ENCODE measurements at places on chromosomes 2 and 18.

GRCh38 chr2:44964752-44965236 is 23.3 kb downstream of the SIX3 start:
- DNase-seq, result no peak

DNA sequence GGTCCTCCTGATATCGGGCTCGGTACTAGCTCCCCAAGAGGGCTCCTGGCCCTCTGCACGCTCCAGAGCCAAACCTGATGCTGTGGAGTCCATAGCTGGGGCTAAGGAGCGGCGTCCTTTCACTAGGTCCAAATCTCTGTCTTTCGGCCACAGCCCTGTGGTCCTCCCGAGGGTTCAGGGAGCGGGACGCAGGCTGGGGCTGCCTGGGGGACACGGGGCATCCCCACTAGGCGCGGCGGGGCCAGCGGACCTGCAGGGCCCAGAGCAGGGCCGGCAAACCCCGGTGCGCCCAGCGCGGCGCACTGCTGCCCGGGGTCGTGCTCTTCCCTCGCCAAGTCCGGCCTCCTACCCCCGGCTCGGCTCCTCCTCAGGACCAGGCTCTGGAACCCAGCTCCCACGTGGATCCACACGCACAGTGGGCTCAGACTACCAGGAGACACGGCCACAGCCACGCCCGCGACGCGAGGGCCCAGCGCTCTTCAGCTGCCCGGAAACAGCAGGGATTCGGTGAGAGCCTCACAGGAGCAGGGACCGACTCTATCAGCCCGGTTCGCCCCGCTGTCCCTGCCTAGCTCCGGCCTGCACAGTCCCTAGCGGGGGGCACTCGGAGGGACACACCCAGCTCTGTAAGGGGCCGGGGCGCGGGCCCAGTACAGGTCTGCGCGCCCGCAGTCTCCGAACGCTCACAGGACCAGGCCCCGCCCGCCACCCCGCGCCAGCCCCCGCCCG is 593 bp downstream of the ZNF514 start:
- no peak for DNase-seq

DNA sequence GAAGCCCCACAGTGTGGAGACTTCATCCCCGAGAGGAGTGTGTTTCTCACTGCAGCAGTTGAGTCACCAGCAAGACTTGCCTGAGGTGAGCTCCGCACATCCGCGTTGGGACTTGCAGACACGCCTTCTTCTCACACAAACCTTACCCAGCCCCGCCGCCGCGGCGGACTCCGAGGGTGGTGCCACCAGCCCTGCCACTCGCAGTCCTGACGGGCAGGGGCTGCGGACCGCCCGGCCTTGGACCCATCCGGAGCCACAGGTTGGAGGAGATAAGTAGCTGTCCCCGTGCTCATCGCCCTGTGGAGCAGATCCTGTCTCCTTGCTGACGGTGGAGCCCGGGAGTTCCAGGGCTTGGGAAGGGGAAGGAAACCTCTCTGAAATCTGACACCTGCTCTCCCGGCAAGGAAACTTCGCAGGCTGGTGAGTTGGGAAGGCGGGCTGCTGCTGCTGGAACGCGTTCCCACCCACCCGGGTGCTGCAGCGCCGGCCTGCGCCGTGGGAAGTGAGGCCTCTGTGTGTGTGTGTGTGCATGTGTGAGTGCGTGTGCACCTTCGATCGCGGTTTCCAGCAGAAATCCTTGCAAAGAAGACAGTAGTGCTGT is at the start of gene RAB27B:
Gene RAB27B (plus strand): TSS at position 197 of the 601 bp plus-strand sequence. CDS start 49,109 bp downstream, outside the sequence.
- DNase-seq, result peak; percentile 64

DNA sequence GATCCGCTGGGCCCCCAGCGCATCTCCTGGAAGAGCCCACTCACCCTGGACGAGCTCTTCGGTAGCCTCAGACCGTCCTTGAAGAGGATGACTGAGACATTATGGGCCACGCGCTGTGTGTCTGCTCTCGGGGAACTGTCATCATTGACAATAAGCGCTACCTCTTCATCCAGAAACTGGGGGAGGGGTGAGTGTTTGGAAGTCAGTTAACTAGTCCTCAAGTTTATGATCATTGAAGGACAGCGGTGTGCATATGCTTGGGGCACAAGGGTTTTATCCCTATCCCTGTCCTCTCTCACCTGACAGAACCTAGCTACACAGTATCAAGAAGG is 586 bp downstream of the STK16 start:
- no peak for DNase-seq

DNA sequence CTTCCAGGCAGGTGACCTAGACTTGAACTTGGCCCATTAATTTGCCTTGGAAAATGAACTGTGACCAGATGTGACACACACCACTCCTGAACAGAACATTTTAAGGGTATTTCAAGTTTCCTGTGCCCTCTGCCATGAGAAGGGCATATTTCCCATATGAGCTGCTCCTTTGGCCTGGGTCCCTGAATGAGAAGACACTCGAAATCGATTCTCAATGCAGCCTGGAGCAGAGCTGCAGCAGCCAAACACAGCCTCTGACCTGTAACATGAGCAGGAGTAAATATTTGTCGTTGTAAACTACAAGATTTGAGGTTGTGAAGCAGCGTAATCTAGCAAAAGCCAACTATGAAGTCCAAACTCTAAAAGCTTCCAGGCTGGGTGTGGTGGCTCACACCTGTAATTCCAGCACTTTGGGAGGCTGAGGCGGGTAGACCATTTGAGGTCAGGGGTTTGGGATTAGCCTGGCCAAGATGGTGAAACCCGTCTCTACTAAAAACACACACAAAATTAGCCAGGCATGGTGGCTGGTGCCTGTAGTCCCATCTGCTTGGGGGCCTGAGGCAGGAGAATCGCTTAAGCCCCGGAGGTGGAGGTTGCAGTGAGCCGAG is 30.1 kb upstream of the SOS1 start:
- no peak for DNase-seq

DNA sequence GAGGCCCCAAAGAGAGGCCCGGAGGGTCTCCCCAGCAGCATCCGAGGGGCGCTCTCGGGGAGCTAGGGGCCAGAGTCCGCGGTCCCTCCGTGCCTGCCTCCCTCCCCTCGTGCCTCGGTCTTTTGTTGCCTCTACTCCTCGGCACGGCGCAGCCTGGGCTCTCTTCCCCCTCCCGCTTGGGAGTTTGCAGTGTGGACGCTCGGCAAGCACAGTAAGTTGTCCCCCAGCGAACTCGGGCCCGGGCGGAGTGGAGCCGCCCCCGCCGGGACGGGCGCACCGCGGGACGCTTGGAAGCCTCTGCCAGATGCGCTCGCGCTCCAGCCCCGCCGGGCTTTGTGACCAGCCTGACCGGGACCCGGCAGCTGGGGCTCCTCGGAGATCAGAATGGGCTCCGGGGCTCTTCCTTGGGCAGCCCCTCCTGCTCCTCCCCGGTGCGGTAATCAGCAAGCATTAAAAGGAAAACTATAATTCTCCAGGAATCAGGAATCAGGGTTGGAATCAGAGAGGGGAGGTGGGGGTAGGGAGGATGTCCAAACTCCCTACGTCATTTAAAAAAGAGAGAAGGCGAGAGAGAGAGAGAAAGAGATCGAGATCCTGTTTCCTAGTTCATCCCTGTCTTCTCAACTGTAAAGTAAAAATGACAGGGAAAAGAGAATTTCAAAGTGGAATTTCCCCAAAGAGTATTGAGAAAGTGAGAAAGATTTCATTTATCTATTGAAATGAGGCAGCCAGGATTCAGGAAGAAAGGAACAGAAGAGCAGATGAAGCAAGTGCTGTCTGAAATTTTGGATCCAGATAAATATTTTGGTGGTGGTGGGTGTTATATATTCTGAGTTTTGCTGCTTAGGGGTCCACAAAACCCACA is 786 bp upstream of the TMEM200C start:
- DNase-seq, result no peak

DNA sequence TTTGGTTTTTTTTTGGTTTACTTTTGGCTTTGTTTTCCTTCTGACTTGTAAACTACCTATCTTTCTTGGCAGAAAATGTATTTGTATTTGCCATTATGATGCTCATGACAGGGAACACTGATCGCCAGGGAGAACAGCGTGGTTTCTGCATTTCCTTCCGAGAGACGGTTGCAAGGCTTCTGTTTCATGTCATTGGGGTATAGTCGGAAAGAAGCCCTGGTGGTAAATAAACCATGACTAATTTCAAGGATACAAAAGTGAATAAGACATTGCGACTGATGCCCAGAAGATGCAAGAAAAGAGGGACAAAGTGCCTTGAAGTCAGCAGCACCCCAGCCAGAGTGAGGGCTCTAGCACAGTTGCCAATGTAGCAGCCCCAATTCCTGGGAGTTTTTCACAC is 4.2 kb upstream of the CAPN14 start:
- no peak for DNase-seq

- no peak for DNase-seq
Measured at GRCh38 chr2:133405252-133405651, 163.0 kb downstream of the NCKAP5 start.

DNA sequence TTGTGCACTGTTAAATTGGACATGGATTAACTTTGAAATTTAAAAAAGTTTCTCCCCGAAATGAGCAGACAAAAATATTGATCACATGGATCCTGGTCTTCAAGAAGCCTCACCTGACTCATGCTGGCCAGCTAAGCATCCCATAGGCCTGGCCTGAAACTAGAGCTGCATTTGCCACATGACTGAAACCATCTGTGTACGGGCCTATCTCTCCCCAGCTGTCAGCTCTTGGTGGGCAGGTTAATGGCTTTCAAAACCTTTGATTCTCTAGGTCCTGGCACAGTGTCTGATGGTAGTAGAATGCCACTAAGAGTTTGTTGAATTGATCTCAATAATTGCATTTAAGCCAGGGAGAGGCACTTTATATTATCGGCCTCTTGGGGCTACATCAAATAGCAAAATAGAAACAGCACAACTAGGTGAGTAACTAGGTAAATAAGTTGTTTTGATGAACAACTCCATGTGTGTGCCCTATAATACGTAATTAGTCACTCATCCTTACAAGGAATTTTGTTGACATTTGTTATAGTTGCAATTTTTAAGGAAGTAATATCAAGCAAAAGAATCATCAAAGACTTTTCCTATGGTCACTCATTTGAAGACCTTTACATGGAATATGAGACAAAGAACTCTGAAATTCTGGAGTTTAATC is 251.1 kb downstream of the SP3 start:
- DNase-seq, result no peak

DNA sequence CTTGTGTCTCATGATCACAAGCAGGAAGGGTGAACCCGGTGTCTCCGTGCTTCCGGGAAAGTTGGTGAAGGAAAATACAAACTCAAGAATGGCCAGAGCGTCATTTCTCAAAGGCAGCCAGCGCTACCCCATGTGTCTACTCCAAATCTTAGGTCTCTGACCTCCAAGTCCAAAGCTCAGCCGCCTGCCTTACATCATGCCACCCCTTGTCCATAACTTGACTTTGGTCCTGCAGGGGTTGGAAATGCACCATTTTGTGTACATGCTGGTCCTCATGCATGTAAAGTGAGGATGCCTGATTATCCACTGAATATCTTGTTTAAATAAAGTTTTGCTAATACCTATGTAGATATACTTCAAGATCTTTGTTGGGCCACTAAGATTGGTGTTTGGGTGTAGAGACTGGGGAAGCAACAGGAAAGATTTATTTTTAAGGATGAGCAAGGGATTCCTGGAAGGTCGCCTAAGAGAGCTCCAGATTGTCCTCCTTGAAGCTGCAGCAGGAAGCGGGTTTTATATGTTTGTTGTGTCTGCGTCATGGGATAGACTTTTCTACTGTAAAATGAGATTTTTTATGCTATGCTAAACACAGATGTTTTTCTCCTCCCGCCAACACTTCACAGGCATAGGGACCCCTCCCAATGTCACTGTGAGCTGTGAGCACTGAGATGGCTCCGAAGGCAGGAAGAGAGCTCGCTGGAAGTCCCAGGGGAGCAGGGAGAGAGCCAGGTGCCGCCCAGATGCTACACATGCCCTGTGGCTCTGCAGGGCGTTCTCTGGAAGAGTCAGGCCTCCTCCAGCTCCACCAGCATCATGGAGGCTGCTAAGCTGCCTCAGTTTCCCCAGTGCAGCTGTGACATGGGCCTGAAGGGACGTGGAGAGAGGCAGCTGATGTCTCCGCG is 176.2 kb upstream of the HDAC4 start:
- no peak for DNase-seq

- DNase-seq, result no peak
Measured at GRCh38 chr2:129779783-129780182, 199.7 kb upstream of the RAB6C start.

- DNase-seq, result no peak
Measured at GRCh38 chr2:231348173-231348572, 47.3 kb upstream of the B3GNT7 start.

GRCh38 chr18:58682429-58683069 is 11.3 kb downstream of the MALT1 start:
- no peak for DNase-seq

- peak; percentile 45 for DNase-seq
Measured at GRCh38 chr2:119659601-119660342, 19.2 kb upstream of the TMEM177 start.

DNA sequence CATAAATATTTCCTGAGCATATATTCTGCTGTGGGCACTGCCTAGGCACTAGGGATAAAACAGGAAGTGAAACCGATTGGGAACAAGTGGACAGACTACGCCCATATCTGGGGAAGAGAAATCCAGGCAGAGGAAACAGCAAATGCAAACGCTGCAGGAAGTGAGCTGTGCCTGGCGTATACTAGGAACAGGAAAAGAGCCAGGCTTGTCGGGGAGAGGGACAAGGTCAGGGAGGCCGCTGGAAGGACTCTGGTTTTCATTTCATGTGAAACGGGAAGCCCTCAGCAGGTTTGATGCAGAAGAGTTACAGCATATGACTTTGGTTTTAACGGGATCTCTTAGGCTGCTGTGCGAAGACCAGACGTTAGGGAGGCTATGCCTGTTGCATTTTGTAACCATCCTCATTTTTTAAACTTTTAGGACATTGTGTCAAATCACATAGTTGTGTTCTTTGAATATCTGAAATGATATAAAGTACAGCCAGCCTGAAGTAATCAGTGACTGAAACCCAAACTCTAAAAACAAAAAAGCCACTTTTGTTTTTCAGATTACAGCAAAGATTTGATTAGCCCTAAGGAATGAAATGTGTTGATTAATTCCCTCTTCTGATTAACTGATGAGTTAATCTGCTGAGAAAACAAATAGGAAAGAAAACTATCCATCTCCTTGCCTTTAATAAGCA is 110.2 kb upstream of the PIEZO2 start:
- no peak for DNase-seq

DNA sequence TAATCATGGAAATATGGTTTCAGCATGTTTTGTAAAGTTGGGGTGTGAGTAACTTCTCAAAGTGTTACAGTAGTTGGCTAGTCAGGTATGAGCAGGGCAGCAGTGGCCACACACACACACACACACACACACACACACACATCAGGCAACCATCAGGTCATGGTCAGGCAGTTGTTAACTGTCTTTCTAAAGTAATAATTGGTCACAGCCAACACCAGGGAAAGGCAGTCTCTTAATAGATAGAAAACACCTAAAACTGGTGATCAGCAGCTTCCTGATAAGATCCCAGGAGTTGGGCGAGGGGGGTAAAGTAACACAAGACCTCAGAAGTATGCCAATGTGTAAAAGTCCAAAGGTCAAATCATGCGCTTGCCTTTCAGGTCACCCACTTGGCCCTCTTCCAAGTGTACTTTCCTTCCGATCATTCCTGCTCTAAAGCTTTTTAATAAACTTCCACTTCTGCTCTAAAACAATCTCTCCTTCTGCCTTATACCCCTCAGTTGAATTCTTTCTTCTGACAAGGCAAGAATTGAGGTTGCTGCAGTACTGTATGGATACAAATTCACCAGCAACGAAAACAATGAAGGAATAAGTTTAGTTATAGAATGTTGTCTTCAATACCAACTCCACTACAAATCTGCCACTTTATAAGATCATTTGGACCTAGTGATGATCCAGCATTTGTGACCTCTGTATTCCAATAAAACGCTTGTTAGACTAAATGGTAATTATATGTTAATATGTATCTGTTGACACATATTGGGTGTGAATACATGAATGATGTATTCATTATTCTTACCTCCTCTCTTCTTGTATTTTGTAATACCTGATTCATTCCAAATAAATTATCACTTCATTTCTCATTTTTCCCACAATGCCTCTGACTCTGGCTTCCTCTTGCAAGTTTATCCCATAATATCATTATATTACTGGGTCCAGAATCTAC is 254.3 kb downstream of the METTL4 start:
- no peak for DNase-seq
